ENCODE measurements at places on chromosomes 7 and 10.

DNA sequence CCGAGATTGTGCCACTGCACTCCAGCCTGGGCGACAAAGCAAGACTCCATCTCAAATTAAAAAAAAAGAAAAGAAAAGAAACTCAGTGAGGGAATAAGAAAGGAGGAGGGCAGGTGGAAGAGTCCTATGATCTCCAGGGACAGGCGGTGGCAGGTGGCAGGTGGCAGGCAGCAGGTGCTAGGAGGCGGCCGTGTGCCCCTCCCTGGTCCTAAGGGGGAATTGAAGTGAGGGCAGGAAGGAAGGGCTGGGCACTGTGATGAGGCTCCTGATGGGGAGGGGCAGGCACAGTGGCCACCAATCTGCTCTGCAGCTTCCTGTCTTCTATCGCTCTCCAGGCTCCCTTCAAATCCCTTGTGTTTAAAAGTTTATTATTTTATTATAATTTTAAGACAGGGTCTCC is 41.2 kb upstream of the UBE3C start:
- DNase-seq: no peak

- no peak for DNase-seq
These were observed 136.1 kb downstream of the SLIT1 start for GRCh38 chr10:97049670-97050069.

DNA sequence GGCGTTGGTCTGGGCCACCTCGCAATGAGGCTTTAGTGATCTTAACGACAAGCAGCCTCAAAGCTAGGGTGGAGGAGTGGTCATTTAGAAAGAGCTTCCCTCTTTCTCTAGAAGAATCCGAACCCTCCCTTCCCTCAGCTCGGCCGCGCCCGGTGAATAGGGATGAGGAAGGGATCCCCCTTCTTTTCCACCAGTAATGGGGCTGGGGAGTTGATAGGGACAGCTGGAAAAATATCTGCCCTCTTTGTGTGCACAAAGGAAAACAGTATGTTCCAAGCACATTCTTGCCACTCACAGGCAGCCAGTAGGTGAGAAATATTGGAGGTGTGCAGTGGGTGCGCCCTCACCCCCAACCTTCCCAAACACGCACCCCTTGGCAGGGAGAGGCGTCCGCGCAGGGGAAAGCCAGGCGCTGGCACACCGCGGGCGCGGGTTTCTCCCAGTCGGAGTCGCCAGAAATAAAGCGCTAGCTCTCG is 6.5 kb downstream of the DLX5 start:
- no peak for DNase-seq

DNA sequence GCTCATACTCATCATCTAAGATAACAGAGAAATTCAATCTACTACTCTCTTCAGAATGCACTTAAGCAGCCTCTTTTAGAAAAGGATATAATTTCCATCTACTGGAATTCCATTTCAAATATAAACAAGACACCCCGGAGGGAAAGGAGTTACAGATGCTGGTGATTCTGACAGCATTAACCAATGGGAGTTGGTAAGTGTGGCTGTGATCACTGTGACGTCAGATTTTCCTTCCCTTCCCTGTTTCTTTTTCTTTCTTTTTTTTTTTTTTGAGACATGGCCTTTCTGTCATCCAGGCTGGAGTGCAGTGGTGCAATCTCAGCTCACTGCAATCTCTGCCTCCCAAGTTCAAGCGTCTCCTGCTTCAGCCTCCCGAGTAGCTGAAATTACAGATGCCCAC is 106.6 kb downstream of the ACTR3B start:
- no peak for DNase-seq

DNA sequence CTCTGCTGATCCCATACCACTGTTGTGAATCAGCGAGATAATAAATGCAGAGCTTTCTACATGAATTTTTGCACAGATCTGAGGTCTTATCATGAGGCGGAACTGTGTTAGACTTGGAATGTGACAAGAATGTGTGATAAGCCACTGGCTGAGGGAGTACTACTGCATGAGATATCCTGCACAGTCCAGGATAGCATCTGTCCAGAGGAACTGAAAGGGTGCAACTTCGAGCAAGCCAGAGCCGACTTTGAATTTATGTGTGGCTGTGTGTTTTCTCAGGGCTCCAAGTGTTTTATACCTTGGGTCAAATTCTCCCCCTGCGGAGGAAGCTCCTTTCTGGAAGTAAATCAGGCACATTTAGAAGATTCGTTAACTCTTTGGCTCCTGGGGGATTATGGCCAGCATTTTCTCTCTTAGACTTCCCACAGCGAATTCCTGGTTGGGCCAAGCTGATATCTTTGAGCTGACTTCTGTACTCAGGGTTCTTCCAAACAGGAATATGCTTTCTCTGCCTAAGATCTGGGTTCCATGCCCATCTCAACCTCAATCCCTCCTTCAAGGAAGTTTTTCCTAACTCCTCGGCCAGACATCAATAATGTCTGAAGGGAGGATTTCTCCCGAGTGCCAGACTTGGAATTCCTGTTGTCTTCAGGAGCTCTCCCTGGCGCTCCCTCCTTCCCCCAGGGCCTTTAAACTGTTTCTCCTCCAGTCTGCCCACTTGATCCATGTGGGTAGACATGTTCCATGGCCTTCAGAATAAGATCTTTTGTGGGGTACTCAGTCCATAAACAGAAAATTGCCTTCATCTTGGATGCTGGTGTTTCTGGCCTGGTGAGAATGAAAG is 2.5 kb upstream of the MEST start:
- DNase-seq: no peak

- DNase-seq: no peak
These were observed 139.6 kb downstream of the WDR37 start for GRCh38 chr10:1195828-1196227.

- no peak for DNase-seq
These were observed 166.9 kb upstream of the BMPER start for GRCh38 chr7:33738260-33738935.

GRCh38 chr7:20327055-20327454 is 3.6 kb upstream of the ITGB8 start:
- no peak for DNase-seq

DNA sequence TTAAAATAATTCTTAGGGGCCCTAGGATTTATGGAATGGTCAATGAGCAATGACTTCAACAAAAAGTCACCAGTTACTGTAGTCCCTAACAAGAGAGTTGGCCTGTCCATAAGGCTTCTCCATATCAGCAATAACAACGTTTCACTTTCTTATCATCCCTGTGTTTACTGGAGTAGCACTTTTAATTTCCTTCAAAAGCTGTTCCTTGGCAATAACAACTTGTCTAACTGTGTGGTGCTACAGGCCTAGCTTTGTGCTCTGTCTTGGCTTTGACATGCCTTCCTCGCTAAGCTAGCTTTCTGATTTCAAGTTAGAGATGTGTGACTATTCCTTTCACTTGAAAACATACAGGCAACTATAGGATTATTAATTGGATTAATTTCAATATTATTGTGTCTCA is 81.1 kb downstream of the JMJD1C start:
- no peak for DNase-seq

DNA sequence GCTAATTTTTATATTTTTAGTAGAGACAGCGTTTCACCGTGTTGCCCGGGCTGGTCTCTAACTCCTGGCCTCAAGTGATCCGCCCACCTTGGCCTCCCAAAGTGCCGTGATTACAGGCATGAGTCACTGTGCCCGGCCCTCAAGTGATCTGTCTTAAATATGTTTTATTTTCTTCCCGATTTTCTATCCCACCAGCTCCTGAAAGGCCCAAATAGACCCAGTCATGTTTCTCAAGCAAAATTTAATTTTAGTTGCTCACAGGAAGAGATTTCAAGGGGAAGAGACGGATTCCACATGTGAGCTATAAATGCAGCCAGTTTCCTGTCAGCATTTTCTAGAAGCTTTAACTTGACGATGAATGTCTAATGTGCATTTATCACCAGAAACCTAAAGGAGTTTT is 12.0 kb downstream of the DENND10 start:
- DNase-seq: no peak

DNA sequence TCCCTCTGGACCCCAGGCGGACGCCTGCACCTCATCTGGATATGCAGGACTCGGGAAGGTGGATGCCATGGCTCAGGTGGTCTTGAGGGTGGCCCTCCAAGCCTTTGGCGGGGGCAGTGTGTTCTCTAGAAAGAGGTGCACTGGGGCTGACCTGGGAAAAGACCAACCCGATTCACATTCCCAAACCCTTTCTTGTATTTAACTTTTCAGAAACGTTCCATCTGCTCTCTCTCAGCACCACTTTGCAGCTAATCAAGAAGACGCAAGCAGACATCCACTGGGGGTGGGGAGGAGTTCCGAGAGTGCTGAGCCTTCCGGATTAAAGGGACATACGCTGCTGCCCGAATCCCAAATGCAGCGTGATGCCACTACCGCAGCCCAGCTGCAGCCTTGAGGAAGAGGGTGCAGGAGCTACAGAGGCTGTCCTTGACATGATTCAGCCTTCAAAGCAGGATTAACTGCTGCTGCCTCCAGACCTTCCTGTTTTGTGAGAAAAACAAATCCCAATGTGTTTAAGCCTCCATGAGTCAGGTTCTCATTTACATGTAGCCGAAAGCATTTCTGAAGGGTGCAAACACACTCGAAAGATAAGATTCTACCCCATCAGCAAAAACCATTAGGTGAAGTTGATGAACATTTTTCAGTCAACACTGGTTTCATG is 39.9 kb downstream of the RBM17 start:
- DNase-seq: no peak

- DNase-seq: no peak
These were observed 752 bp downstream of the KLF14 start for GRCh38 chr7:130732980-130733930.

GRCh38 chr10:101224910-101225823 is 4.1 kb downstream of the LBX1 start:
- no peak for DNase-seq

- DNase-seq: no peak
These were observed 52.9 kb downstream of the RELN start for GRCh38 chr7:103936558-103936957.

DNA sequence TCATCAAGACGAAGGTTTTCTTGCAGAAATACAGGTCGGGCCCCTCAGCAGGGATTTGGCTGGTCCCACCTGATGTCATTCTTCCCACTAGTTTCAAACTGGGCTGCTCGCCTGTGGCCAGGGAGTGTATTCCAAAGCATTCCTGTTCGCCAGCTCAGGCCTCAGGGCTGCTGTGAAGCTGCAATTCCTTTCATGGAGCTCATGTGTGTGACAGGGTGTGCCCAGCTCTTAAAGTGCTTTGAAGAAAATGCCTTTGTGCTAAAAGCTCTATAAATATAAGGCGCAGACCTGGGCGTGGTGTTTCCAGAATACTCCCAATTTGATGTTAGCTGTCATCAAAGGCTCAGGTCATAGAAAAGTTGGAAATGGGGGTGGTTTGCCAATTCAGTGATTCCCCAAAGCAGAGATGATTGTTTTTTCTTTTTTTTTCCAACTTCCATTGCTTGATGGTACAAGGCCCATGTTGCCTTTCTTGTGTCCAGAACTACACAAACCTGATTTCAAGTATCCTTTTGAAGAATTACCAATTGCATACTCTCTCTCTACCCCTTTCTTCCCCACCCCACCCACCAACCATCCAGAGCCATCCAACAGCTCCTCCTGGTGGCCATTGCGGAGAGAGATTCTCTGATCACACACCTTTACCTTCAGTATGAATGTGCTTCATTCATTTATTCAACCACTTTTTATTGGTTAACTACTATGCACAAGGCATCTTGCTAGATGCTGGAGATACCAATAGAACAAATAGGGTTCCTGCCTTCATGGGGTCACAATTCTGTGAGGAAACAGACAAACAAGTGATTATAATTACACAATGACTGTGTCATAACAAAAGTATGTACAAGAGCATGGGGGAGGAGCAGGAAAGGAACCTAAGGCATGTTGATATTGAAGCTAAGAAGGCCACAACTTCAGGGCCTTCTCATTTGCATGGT is 297.3 kb upstream of the LYZL1 start:
- DNase-seq: peak; percentile 19

- no peak for DNase-seq
These were observed 25.3 kb upstream of the WNT2 start for GRCh38 chr7:117347962-117348672.

- DNase-seq: no peak
These were observed 218.9 kb downstream of the DOCK4 start for GRCh38 chr7:111987115-111987826.

- no peak for DNase-seq
These were observed 2.6 kb downstream of the ZNF655 start for GRCh38 chr7:99560834-99561736.

DNA sequence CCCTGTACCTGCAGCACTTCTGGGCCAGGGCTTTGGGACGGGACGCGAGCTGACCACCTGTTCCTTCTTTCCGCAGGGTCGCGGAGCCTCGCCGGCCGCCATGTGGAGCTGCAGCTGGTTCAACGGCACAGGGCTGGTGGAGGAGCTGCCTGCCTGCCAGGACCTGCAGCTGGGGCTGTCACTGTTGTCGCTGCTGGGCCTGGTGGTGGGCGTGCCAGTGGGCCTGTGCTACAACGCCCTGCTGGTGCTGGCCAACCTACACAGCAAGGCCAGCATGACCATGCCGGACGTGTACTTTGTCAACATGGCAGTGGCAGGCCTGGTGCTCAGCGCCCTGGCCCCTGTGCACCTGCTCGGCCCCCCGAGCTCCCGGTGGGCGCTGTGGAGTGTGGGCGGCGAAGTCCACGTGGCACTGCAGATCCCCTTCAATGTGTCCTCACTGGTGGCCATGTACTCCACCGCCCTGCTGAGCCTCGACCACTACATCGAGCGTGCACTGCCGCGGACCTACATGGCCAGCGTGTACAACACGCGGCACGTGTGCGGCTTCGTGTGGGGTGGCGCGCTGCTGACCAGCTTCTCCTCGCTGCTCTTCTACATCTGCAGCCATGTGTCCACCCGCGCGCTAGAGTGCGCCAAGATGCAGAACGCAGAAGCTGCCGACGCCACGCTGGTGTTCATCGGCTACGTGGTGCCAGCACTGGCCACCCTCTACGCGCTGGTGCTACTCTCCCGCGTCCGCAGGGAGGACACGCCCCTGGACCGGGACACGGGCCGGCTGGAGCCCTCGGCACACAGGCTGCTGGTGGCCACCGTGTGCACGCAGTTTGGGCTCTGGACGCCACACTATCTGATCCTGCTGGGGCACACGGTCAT is 13.3 kb downstream of the GPR146 start:
- no peak for DNase-seq

GRCh38 chr10:88209837-88210561 is 346.6 kb downstream of the PTEN start:
- no peak for DNase-seq

GRCh38 chr7:41114131-41114530 is 588.8 kb downstream of the INHBA start:
- no peak for DNase-seq

GRCh38 chr7:136303162-136303561 is 326.0 kb upstream of the MTPN start:
- no peak for DNase-seq

DNA sequence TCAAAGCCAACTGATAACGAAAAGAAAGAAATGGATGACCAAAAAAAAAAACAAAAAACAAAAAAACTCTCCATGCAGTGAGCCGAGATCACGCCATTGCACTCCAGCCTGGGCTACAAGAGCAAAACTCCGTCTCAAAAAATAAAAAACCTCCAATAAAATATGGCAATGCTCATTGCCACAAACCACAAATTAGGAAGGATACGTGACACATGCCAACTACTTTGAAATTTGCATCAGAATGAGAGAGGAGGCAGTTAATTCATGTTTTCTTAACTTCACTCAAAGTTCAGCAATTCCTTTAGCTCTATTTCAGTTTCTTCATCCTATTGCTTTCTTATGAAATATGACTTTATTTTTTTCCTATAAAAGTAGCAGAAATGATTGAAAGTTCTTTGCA is 398.1 kb upstream of the C7orf33 start:
- no peak for DNase-seq

- no peak for DNase-seq
These were observed 134.0 kb downstream of the TCF7L2 start for GRCh38 chr10:113084031-113084430.

Measured in stimulated activated CD4-positive, alpha-beta T cell treated with anti-CD3 and anti-CD28 coated beads, Interleukin-1b, Interleukin-23, amount 100 ng/mL, for 1 hour (primary cell).